H9 (cell line): ENCODE measurements at places on chromosomes 6 and 20.

- DNase-seq, result no peak
These were observed 18.3 kb downstream of the ZNF335 start for GRCh38 chr20:45953672-45954071.

- DNase-seq, result no peak
These were observed 89.9 kb upstream of the PTCHD4 start for GRCh38 chr6:48200869-48201390.

GRCh38 chr6:99746261-99746895 is 139.7 kb downstream of the PRDM13 start:
- peak; percentile 51 for DNase-seq

GRCh38 chr20:18225632-18226031 is 62.7 kb upstream of the ZNF133 start:
- no peak for DNase-seq

- no peak for DNase-seq
These were observed 474.6 kb downstream of the COL12A1 start for GRCh38 chr6:74731204-74731603.

GRCh38 chr6:2158596-2159271 is 86.7 kb downstream of the GMDS start:
- DNase-seq, result peak; percentile 86

- no peak for DNase-seq
These were observed 28.9 kb downstream of the UTRN start for GRCh38 chr6:144314003-144314485.

- DNase-seq, result no peak
These were observed 71.9 kb upstream of the NHSL1 start for GRCh38 chr6:138571181-138571580.

- peak; percentile 96 for DNase-seq
These were observed 8.3 kb downstream of the CCM2L start for GRCh38 chr20:32018269-32019155.

GRCh38 chr6:7241160-7241559 is 71.8 kb downstream of the SSR1 start:
- no peak for DNase-seq
